Cortex of kidney (tissue), 1 donor: ENCODE measurements at places on chromosomes 1 and 21.

GRCh38 chr1:156773607-156774006, 6.3 kb downstream of the PRCC start:
- DNase-seq = no peak

DNA sequence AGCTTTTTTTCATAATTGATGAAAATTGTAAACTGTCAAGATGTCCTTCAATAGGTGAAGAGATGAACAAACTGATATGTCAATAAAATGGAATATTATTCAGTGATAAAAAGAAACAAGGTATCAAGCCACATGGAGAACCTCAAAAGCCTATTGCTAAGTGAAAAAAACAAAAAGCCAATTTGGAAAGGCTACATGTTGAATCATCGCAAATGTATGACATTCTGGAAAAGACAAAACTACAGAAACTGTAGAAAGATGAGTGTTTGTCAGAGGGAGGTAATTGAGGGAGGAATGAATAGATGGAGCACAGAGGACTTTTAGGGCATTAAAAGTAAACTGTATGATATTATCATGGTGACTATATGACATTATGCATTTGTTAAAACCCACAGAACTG, 34.5 kb upstream of the USP25 start:
- no peak for DNase-seq

DNA sequence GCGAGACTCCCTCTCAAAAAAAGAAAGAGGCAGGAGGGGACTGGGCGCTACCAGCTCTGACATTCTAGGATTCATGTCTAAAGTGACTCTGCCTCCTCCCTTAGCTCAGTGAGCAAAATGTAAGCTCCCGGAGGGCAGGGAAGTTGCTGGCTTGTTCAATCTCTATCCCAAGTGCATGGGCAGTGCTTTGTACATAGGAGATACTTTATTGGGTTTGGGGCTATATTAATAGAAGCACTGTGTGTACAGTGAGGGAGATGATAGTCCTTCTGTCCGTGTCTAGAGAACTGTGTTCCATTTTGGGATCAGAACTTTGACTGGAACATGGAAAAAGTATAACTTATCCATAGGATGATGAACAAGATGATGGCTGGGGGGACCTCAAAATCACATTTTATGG, 16.7 kb upstream of the LUZP1 start:
- no peak for DNase-seq

DNA sequence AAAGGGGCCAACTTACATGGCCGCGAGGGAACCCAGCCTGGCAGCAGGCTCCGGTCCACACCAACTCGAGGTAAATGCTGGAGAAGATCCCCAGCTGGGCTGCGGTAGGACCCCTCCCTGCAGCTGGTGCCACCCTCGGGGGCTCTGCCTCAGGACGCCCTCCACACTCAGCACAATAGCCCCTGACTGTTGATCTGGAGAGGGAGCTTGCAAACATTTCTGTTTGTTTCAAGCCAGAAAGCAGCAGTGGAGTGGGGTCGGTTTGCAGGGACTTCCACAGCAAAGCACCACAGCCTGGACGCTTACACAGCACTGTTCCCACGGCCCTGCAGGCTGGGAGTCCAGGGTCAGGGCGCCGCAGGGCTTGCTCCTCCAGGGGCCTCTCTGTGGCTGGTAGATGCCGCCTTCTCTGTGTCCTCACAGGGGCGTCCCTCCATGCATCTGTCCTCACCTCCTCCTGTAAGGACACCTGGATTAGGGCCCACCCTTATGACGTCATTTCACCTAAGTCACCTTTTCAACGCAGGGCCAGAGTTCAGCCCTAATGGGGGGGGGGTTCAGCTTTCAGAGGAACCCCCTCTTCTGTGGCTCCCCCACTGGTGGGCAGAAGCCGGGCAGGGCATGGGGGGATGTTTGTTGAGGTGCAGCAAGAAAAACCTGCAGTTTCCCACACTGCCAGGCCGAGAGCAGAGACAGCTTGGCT, 24.1 kb upstream of the TTC34 start:
- no peak for DNase-seq

DNA sequence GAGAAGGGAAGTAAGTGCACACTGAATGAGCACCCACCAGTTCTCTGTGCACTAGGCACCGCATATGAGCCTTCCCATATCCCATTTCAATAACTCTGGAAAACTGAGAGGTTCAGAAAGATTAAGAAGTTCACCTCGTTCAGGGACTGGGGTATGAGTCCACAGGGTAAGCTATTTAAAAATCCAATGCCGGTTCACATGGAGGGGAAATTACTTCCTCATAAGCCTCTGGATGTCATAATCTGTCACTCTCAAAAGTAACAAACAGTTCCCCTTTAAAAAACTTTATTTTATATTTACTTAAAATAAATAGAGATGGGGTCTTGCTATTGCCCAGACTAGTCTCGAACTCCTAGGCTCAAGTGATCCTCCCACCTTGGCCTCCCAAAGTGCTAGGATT, 1.9 kb downstream of the OR2B11 start:
- DNase-seq = no peak

DNA sequence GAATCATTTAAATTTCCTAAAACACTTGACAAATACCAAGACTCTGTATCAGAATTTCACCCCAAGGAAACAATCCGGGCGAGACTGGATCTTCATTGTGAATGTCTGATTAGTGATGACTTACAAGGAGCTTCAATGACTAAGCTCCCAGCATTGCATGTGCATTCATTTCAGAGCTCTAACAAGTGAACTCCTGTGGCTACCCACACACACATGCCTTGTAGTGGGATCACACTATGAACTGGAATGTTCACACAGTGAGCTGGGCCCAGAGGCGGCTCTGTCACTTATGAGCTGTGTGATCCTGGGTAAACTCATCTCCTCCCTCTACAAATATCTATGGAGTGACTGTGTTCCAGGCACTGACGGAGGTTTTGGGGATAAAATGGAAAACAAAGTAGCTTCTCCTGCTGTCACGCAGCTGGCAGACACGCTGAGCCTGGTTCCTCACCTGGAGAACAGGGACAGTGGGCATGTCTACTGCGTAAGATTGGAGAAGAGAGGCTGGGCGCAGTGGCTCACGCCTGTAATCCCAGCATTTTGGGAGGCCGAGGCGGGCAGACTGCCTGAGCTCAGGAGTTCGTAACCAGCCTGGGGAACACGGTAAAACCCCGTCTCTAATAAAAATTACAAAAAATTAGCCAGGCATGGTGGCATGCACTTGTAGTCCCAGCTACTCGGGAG, 56.9 kb downstream of the CLSTN1 start:
- DNase-seq = no peak
